ENCODE measurements at places on chromosomes 1 and 21. TPM values are rescaled to one million over a fixed set of nuclear protein-coding genes. Genes with fewer than 3 reads are reported as not detected.
A peak's percentile ranks its signal among the peaks of the same experiment; 100 is the strongest.

Gene HAPLN2
- 0.43 TPM for polyA plus RNA-seq

Gene CSF3R
- polyA plus RNA-seq, result 5.3 TPM

- peak; percentile 96 for DNase-seq
Measured at GRCh38 chr1:9473032-9473807, 66.0 kb upstream of the SLC25A33 start.

Gene LCE2A
- not detected for polyA plus RNA-seq

DNA sequence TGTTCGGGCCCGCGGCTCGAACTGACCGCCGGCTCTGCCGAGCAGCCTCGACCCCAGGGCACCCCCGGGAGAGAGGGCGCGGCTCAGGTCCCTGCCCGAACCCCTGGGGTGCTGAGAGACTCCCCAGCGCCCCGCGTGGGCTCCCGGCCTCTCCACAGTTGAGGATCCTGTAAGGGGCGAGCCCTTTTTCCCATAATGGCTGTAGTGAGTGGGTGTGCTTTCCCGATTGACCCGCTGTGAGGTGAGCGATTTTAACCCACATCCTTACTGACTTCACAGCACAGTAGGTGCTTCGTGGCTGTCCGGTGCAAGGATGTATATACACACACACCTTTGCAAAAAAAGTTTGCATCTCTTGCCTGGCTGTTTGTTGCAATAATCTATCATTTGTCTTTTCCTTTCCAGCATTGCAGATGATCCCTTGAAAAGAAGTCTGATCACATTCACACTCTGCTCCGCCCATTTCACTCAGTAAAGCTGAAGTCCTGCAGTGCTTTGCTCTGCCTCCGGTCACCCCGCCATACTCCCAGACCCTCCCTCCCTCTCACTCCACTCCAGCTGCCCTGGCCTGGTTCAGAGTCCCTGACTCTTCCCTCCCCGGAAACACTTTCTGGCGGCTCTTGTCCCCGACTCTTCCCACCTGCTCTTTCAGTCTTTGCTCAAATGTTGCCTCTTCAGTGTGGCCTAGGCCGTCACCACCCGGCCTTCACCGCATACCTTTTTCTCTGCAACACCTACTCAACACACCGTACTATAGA is 955 bp upstream of the UBE2G2 start:
- DNase-seq, result no peak

GRCh38 chr1:232405781-232406180 is 224.2 kb downstream of the SIPA1L2 start:
- no peak for DNase-seq

DNA sequence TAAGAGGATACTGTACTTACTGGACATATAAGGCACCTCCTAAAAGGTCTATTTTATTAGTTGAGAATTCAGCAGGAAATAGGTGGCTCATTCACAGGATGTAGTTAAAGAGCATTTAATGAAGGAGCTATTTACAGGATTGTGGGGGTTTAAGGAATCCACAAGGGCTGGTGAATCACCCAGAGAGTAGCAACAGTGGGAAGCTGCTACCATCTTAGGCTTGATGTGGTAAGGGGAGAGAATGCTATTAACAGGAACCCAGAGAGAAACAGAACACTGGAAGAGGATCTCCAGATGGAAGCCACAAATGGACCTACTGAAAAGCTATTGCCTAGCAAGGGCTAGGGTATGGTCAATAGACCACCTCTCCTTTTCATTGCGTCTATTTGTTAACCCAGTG is 52.0 kb upstream of the COL11A1 start:
- DNase-seq, result no peak

DNA sequence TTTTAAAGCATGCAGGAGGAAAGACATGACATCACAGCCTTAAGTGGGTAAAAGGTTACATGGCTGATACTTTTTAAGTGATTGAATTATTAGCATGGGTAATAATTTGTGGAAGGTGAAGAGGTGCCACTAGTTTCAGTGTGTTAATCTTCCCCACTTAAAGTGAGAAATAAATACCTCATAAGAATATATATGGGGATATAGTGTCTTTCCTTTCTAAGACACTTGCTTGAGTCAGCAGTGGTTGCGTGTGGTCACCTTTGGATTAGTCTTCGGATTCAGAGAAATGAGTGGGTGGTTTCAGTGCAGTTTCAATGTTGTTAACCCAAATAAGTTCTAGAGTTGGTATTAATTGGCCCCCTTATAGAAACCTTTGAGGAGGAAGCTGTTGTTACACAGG is 94.1 kb downstream of the ADGRL2 start:
- no peak for DNase-seq

- peak; percentile 8 for DNase-seq
Measured at GRCh38 chr1:34460193-34460592, 283.5 kb downstream of the C1orf94 start.

Gene PPT1
- polyA plus RNA-seq, result 68.4 TPM

Data from muscle of leg (tissue), 16 donors.